Glomerular endothelial cell (primary cell): ENCODE measurements at places on chromosomes 4 and X. TPM values are rescaled to one million over a fixed set of nuclear protein-coding genes. Genes with fewer than 3 reads are reported as not detected.

DNA sequence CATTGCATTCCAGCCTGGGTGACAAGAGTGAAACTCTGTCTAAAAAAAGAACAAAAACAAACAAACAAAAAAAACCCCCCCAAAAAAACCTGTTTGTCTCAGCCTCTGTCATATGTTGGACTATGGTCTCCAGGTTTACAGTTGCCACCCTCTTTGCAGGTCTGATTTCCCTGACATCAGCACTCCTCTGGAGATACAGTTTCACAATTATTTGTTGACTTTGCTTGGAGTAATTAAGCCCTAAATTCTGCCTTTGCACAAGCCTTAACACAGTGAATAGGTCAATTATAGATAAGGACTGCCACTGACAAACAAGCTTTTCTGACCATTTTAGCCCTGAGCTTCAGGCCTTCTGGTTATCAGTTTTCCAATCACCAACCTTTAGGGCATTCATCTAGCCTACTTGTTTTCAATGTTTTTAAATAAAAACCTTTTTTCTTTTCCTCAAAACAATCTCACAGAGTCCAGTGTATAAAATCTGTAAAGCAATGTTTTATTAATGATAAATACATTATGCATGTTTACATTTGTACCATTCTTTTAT lies 20.4 kb upstream of the MAPK10 start:
- no peak for DNase-seq

Gene CHRDL1
- total RNA-seq: 0.58 and 4.0 TPM in 2 replicates

DNA sequence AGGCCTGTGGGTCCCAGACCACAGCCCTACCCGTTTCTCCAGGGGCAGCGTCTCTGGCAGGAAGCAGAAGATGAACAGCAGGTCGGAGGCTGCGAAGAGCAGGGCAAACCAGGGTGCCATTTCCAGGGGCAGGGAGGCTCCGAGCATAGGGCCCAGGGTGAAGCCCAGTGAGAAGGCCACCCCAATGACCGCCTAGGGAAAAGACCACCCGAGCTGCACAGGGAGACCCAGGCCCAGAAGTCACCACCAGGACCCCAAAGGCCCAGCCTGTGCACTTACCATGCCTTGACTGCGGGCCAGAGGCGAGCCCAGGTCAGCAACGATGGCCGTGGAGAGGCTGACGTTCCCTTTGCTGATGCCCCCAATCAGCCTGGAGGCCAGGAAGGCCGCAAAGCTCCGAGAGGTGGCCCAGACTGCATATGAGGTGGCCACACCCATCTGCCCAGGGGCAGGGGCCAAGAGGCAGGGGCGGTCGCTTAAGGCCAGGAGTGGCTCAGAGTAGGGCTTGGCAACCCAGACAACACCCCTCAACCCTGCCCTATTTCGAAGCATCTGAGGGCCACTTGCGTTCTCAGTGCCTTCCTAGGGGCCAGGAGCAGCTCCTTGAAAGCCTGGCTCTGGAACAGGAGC lies 30.8 kb downstream of the NOP14 start:
- no peak for DNase-seq

GRCh38 chr4:152659806-152660205 lies 20.0 kb downstream of the TMEM154 start:
- DNase-seq: no peak
